ENCODE measurements at places on chromosomes 3 and 15. TPM values are rescaled to one million over a fixed set of nuclear protein-coding genes. Genes with fewer than 3 reads are reported as not detected.
A peak's percentile ranks its signal among the peaks of the same experiment; 100 is the strongest.

- no peak for DNase-seq
Observed at GRCh38 chr15:40332113-40332781, 8.5 kb downstream of the CCDC9B start.

DNA sequence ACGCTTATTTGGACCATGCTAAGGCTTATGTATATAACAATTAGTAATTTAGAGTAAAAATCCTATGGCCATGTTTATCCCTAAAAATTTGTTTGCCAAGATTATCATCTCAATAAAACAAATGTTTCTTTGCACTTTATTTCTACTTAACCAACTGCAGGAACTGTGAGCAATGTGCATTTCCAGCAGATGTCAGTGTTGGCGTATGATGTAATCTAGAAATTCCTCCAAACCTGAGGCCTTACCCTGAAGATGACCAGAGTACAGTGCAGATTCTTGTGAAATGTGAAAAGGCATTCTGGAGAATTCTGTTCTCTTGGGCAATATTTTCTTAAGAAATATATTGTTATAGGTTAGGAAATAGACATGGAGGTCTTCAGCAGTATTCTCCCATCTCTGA, 205.9 kb downstream of the MBNL1 start:
- DNase-seq = peak; percentile 63

DNA sequence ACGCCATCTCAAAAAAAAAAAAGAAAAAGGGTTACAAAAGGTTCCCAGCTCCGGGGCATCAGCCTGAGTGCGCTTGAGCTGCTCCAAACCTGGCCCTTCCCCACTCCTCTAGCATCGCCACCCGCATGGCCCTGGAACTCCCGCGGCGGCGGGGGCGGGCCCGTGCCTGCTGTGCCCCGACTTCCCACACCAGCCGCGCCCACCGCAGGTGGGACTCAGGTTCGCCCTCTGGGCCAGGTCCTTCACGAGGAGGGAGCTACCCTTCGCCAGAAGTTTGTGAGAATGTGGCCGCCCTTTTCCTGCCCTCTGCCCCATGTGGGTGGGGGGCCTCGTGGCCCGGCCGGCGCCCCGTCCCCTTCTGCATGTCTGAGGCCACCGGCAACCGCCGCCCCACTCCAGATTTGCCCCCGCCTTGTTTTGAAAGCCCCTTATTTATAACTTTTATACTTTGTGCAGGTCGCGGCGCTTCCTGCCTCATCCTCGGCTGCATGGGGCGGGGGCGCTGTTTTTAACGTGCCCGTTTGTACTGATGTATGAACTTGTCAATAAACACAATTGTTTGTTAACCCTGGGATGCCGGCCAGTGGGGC, 507 bp upstream of the JMJD7 start:
- no peak for DNase-seq

- DNase-seq = no peak
Observed at GRCh38 chr3:101454629-101455028, 58.4 kb downstream of the SENP7 start.

- no peak for DNase-seq
Observed at GRCh38 chr3:107436029-107436428, 58.8 kb downstream of the CCDC54 start.

- DNase-seq = no peak
Observed at GRCh38 chr15:70257573-70258248, 160.0 kb upstream of the TLE3 start.

DNA sequence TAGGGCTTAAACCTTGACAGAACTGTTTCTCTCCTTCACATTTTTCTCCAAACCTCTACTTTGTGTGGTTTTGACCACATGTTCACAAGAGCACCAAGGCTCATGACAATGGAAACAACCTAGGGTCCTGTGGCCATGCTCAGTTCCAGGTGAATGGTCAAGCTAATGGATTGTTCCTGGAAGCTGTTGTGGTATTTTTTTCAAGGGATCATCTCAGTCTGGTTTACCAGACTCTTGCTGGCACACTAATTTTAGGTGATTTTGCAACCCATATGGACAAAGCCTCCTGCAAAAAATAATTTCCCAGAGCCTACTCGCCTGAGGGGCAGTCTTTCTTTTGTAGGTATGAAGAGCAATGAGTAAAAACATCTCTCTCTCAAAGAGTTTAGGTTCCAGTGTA, 67.2 kb downstream of the LSAMP start:
- no peak for DNase-seq

- no peak for DNase-seq
Observed at GRCh38 chr15:35470441-35470840, 75.5 kb downstream of the DPH6 start.

- DNase-seq = no peak
Observed at GRCh38 chr3:183762304-183762703, 63.1 kb downstream of the MAP6D1 start.

- DNase-seq = no peak
Observed at GRCh38 chr15:84699538-84700191, 16.3 kb downstream of the SEC11A start.

DNA sequence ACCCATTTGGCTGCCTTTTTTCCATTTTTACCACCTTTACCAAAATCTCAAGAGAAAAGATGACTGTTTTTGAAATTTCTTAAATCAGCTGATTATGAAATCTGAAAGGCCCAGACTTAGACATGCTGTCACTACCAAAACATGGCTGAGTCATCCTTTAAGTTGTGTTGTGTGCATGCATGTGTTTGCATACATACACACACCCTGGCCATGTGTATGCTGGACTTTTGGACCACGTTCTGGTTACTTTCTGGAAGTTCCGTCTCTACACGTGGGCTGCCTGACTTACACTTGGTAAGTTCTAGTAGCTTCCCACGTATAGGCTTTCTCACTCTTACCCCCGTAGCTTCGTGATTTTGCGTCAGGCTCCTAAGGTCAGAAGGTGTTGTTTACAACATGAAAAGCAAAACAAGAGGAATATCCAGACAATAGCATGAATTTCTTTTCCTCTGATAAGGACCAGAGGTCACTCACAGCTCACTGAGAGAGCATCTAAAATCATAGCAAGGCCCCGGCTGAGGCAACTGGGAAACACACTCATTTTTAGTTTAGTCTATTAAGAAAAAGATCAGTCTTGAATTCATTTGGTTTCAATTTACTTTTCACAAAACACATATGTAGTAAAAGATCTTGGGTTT, 62.4 kb downstream of the COL8A1 start:
- DNase-seq = no peak

- DNase-seq = no peak
Observed at GRCh38 chr3:187693431-187693830, 8.9 kb downstream of the RTP2 start.

DNA sequence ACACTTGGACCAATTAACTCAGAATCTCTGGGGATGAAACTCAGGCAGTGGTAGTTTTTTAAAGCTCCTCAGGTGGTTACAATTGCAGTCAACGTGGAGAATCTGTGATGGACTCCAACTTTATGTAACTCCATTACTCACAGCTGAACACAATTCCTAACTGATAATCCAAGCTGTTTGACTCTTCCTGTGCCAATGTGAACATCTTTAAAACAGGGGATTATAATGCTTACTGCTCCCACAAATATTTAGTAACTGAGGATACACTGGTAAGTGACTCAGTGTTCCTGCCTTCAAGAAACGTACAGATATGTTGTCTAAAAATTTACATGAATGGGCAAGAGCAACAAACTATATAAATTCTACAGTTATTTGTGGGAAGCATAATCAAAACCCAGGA, 85.6 kb downstream of the OSBPL10 start:
- peak; percentile 68 for DNase-seq

DNA sequence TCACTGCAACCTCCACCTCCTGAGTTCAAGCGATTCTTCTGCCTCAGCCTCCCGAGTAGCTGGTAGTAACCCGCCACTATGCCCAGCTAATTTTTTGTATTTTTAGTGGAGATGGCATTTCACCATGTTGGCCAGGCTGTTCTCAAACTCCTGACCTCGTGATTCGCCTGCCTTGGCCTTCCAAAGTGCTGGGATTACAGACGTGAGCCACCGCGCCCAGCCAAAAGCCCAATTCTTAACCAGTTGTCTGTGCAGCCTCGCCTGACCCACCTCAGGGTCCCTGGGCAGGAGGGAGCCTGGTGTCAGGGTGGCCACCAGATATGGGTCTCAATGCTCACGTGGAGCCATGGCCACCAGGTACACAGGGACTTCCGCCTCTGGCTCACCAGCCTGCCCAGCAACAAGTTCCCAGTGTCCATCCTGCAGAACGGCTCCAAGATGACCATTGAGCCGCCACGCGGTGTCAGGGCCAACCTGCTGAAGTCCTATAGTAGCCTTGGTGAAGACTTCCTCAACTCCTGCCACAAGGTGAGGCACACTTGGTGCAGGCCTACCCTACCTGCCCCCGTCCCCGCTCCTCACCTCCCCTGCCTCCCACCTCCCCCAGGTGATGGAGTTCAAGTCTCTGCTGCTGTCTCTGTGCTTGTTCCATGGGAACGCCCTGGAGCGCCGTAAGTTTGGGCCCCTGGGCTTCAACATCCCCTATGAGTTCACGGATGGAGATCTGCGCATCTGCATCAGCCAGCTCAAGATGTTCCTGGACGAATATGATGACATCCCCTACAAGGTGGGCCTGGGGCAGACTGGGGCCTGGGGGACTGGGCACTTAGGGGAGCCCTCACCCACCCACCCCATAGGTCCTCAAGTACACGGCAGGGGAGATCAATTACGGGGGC, 48.6 kb downstream of the SEMA3G start:
- DNase-seq = no peak

GRCh38 chr3:64506255-64506654, 181.5 kb downstream of the ADAMTS9 start:
- no peak for DNase-seq

DNA sequence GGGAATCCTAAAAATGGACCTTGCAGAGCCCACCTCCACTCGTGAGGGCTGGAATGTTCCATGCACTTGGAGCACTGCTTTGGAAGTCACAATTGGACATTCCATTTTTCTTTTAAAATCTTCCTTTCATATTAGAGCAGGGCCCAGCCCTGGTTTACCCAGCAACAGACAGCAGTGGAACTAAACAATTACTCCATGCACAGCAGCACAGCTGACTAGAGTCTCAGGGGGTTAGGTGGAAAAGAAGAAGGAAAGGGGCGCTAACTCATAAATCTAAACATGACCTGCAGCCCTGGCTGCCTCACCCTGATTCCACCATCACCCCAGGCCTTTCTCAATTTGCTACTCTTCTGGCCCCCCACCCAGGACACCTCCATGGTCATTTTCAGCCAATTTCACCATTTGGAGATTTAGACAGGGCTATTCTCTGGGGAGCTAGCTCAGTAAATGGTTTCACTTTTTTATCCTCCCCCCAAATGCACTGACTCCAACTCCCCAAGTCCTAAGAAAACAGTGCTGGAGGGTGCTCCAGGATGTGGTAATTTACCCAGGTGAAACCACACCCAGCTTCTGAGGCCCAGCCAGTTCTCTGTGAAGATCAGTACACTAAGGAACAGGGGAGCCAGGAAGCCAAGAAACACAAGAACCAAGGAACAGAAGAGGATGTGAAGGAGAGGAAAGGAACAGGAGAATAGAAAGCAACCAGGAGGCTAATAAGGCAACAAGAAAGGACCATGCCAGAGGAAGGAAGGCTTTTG, 1.6 kb upstream of the LRRC31 start:
- no peak for DNase-seq

DNA sequence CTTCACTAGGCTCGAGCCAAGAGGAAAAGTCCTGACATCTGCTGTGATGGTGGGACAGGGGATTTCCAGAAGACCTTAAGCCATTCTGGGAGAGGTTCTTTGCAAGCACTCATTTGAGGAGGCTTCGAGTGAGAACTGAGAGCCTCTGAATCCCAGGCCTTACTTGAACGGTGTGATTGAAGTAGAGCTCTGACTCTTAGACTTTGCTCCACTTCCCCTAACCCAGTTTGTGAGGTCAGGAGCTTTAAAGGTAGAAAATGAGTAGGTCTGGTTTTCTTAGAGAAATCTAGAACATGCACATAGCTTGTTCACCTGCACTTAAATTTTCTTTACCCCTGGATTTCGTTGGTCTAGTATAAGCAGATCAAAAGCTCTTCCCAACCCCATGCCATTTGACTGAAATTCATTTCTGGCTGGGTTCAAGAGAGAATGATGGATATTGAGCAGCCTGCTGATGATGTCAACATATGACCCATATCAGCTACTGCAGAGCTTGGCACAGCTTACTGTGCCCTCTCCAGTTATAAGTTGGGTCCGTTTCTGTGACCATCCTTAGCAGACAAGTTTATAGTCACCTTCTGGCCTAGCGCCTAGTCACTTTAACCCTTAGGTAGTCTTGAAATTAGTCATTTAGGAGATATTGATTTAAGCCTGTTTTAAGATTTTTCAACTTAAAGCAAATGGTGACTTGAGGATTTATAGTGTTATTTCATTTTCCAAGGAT, 229.2 kb upstream of the CHRM5 start:
- DNase-seq = no peak

GRCh38 chr3:38268522-38268921, 2.9 kb downstream of the SLC22A13 start:
- DNase-seq = no peak

- no peak for DNase-seq
Observed at GRCh38 chr3:140113996-140114788, 179.2 kb downstream of the CLSTN2 start.

DNA sequence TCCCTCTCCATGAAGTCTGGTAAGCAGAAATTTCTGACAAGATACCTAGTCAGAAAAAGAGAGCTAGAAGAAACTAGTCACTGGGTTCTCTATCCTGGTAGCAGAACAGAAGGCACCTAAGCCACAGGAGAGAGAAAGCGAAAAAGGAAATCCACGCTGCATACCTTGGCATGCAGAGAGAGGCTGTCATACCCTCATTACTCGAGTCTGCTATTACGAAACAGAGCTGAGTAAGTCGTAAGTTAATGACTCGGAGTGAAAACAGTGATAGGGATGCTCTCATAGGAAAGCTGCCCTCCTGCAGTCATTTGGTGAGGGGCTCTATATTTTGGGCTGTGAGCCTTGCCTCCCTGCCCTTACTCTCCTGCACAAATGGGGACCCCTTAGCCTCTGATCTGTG, 16.2 kb downstream of the CLRN1 start:
- peak; percentile 30 for DNase-seq

DNA sequence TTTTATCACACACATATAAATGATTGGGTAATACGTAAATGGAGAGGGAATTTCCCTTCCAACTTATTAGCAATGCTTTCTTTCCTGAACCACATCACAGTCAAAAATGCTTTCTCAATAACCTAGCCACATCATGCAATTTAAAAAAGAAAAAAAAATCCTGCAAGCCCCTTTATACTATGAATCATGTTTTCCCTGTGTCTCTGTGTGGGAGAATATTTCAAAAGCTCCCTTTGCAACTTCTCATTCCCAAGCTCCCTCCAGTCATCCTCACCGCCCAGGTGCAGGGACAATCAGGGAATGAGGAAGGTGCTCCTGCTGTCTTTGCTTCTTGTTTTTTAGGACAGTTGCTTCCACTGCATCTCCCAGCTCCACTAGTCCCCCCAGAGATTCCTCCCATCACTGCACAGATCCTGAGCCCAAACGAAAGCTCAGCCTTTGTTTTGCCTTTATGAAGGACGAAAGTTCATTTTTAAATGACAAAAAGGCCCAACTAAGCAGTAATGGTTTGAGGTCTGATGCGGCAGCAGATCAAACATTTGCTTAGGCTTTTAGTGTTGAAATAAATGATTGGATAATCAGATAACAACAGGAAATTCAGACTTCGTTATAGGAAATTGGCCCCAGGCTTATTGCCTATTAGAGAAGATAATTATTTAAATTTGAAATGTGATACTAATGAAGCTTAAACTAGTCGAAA, 47.8 kb upstream of the ADGRG7 start:
- peak; percentile 4 for DNase-seq

- DNase-seq = no peak
Observed at GRCh38 chr3:140242818-140243276, 307.9 kb downstream of the CLSTN2 start.

Gene A4GNT
- total RNA-seq = not detected

Gene THRB
- total RNA-seq = not detected

Gene MEIS2
- total RNA-seq = 40.9 TPM

Gene ADAMTS9
- 0.10 TPM for total RNA-seq

Gene ROBO1
- 38.8 TPM for total RNA-seq

Gene CSTA
- 0.37 TPM for total RNA-seq

Gene VEPH1
- total RNA-seq = 60.1 TPM

Gene CCR4
- not detected for total RNA-seq
